Epithelial cell of esophagus (primary cell): ENCODE measurements at places on chromosomes 12 and 14.
A peak's percentile ranks its signal among the peaks of the same experiment; 100 is the strongest.

GRCh38 chr14:101131451-101131916, 228.0 kb upstream of the RTL1 start:
- DNase-seq: no peak

- no peak for DNase-seq
These were observed 10.4 kb downstream of the NYNRIN start for GRCh38 chr14:24409192-24409591.

GRCh38 chr12:50380761-50381325, 15.6 kb downstream of the FAM186A start:
- no peak for DNase-seq

- DNase-seq: peak; percentile 81
These were observed 4.2 kb downstream of the PPTC7 start for GRCh38 chr12:110578694-110579534.

DNA sequence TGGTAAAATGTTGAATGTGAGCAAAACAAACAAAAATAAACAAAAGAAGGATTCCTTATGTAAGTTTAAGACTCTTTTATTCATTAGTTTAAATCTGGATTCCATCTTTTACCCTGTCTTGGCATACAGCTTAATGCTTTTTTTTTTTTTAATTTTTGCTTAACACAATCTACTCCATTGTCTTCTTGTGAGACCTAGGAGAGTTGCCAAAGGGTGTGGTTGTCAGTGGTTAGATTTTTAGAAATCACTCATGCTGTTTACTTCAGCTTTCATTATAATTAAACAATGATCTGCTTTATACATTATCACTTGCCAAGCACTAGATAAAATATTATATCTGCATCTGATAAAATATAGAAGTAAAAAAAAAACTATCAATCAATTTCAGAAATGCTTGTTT, 77.7 kb upstream of the KITLG start:
- peak; percentile 54 for DNase-seq

DNA sequence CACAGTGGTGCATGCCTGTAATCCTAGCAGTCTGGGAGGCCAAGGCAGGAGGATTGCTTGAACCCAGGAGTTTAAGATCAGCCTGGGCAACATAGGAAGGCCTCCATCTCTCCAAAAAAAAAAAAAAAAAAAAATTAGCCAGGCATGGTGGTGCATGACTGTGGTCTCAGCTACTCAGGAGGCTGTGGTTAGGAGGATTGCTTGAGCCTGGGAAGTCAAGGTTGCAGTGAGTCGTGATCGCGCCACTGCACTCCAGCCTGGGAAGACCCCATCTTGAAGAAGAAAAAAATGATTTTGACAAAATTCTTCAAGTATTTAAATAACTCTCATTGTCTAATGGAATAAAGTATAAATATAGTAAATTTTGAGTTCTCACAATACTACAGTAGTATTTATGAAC, 219.2 kb upstream of the SSTR1 start:
- DNase-seq: no peak

DNA sequence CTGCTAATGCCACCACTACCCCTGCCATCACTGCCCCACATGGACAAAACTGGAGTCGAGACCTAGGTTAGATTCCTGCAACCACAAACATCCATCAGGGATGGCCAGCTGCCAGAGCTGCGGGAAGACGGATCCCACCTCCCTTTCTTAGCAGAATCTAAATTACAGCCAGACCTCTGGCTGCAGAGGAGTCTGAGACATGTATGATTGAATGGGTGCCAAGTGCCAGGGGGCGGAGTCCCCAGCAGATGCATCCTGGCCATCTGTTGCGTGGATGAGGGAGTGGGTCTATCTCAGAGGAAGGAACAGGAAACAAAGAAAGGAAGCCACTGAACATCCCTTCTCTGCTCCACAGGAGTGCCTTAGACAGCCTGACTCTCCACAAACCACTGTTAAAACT, 7.1 kb upstream of the OAS2 start:
- DNase-seq: no peak

GRCh38 chr14:57345106-57345505, 45.3 kb upstream of the NAA30 start:
- no peak for DNase-seq

DNA sequence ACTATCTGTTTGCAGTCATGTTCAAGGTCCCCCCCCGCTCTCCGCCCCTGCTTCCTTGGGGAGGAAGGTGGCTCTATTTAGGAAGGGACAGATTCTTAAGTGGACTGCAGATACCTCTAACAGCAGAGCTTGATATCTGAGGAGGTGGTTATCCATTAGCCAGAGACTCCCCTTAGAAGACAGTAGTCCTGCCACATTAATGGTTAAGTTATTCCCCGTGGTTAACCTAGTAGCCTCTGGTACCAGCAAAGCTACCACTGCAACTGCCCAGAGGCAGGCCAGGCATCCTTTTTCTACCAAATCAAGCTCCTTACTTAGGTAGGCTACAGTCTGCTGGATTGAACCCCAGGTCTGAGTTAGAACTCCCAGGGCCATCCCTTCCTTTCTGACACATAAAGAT, 162.1 kb upstream of the AVPR1A start:
- no peak for DNase-seq
